HL-60 (cell line): ENCODE measurements at places on chromosomes 5 and 9.

DNA sequence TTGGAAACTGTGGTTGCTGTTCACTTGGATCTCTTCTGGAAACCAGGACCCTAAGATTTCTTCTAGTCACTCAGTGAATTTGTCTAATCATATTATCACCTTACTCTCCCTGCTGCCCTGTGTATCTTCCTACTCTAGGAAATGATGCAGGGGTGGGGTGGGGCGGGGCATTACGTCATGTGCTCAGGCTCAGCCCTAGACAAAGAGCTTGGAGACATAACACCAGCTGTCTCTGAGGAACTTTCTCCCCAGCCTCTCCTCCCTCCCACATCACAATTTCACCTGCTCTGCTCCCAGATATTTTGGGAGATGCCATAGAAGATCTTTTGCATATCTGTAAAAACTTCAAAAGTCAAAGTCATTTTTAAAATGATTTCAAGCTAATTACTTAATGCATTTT, 470.4 kb downstream of the ZSWIM6 start:
- no peak for DNase-seq

DNA sequence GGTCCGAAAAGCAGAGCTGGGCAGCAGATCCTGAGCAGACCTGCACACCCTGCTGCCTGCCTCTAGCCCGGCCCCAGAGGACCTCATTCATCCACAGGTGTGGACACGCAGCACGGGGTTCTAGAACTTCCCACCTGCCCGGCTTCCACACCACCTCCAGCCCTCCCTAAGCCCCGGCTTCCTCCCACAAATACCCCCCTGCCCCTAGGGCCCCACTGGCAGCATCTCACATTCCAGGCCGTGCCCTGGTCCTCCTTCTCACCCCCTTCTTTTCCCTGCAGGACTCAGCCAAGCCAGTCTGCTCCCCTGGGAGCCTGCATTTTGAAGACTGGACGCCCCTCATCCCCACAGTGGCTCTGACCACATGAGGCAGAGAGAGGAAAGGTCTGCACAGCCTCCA, 138.9 kb downstream of the ADAMTS2 start:
- DNase-seq, result no peak

GRCh38 chr5:13339093-13339492, 605.4 kb downstream of the DNAH5 start:
- DNase-seq, result no peak

DNA sequence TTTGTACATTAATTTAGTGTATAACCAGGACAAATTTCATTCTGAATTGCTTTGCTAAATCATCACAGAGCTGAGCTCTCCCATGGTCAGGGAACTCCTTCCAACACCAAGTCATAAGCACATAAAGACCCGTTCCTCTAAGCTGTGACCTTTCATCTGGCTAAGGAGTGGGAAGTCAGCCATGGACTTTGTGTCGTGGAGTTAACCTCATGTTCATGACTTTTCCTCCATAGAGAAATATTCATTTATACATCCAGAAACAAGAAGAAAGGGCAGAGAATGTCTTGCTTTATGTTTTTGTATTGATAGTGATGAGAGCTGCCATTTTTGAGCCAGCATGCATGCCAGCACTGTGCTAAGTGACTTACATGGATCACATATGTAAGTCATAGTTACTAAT, 97.5 kb downstream of the INIP start:
- DNase-seq, result no peak

- no peak for DNase-seq
Measured at GRCh38 chr5:59238126-59238902, 655.2 kb downstream of the PDE4D start.

DNA sequence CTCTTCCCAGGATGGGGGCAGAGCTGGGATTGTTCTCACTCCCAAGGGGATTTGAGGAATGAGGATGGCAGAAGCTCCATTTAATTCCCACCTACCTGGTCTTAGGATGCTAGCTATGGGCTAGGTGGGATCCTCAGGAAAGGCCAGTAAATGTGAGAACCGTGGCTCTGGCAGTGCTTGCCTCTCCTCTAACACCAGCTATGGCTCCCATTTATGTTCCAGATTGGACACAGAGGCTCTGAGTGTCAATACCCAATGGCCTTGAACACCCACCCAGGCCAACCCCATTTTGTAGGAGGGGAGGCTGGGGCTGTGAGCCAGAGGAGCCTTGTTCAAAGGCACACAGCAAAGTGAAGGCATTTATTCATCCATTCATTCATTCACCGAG, 10.2 kb upstream of the DAB2IP start:
- no peak for DNase-seq

DNA sequence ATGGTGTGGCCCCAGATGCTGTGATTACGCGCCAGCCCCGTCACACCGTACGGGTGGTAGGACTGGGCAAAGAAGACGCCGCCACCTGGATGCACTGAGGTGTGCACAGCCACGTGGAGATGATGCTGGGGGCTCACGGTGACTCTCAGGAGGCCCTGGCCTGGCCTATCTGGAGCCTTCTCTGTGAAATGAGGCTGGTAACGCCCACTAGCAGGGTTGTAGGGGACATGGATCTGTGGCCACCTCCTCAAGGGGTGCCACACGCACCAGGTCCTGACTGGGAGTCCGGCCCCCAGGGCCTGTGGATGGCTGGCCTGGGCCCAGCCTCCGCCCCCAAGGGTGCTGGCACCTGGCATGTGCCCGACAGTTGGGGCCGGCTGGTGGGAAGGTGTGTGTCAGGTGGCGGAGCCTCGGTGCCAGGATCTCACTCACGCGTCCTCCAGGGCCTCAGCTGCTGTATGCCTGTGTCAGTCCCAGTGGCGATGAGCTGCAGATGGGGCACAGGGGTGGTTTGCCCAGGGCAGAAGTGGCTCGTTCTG, 32.4 kb downstream of the NEK6 start:
- DNase-seq, result no peak

- no peak for DNase-seq
Measured at GRCh38 chr5:76696251-76696650, 19.7 kb upstream of the F2R start.

DNA sequence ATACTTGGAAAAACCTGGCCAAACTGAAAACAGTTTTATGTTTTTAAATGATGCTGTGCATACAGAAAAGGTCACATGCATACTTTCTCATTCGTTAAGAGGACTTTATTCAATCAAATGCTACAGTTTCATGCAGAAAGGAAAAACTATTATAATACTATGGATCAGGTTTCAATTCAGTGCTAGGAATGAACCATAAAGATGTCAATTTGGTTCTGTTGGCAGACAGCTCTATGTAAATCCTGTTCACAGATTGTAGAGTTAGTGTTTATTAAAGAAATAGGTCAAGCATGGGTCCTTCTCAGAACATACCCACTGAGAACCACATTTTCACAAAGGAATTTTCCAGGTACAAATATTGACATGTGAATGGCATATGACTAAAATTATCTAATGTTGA, 57.1 kb downstream of the RETREG1 start:
- no peak for DNase-seq

- DNase-seq, result no peak
Measured at GRCh38 chr9:137269231-137269772, 8.2 kb upstream of the TOR4A start.

GRCh38 chr5:34656700-34657273, 659 bp downstream of the RAI14 start:
- DNase-seq, result no peak

DNA sequence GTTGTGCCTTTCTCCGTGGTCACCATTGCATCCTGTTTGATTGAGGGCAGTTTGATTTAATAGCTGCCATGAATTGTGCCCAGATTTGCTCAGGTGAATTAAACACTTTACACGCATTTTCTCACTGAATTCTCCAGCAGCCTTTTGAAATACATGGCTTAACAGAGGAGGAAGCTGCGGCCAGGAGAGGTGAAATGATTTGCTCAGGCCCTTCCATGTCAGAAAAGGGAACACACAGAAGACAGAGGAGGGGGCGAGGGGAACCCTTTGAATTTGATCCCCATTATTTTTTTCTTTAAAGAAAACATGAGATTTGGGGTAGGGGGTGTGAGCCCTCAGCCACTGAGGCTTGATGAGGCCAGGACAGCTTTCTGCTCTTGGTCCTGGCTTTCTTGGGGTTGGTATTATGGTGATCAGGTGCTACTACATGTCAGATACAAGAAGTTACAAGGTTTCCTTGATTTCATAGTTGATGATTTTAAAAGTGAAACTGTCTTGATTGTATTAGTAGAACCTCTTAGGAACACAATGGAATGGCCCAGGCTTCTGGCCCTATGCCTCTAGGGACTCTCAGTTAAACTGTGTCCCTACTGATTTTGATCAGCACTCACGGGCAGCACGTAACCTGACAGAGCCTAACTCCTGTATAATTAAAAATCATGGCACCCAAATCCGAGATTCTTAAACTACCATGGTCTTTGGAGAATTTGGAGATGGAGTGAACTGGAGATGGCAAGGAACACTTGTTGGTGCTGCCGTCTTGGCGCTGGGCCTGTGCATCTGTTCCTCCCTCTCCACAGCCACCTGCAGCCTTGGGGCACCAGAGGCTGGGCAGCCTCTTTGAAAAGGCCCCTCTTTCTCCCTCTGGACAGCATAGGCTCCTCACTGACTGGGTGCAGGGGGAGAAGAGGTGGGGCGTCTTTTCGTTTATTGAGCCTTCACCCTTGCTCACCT, 107.9 kb downstream of the TRIO start:
- no peak for DNase-seq

- DNase-seq, result no peak
Measured at GRCh38 chr5:140103154-140103553, 10.8 kb upstream of the PURA start.

- no peak for DNase-seq
Measured at GRCh38 chr5:67875601-67876000, 340.0 kb upstream of the PIK3R1 start.

- no peak for DNase-seq
Measured at GRCh38 chr5:87398981-87399614, 13.6 kb downstream of the CCNH start.

- DNase-seq, result no peak
Measured at GRCh38 chr5:24161559-24161958, 483.2 kb downstream of the CDH10 start.

GRCh38 chr5:52767766-52768480, 19.8 kb upstream of the ITGA1 start:
- no peak for DNase-seq

DNA sequence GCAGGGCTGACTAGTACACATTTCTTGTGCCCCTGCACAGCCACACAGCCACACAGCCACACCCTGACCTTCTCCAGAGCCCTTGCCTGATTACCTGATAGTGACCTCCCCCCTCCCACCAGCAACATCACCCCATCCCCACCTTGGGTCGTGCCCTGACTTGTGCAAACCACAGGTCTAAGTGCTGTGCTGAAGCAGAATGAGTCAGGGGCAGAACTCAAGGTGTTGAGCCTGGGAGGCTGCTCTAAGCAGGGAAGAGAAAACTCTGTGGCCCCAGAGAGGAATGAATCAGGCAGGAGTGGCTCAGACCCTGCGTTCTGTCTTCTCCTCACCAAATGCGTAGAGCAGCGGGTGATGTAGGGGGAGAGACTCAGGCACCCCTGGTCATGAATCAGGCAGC, 24.3 kb upstream of the FAT2 start:
- DNase-seq, result no peak

DNA sequence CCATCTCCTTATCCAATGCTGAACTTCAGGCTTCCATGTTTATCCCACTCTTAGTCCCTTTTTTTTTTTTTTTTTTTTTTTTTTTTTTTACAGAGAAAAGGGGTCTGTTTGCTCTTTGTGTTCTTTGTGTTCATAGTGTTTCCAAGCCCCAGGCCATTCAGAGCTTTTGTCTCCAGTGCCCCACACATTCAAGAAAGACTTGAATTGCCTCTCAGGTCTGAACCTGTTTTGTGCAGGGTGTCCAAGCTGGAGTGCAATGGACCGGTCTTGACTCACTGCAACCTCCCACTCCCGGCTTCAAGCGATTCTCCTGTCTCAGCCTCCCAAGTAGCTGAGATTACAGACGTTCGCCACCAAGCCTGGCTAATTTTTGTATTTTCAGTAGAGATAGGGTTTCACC, 191.2 kb downstream of the PALM2AKAP2 start:
- DNase-seq, result no peak

GRCh38 chr5:77629509-77630113, 8.9 kb downstream of the OTP start:
- DNase-seq, result no peak

GRCh38 chr9:16241231-16241630, 629.2 kb downstream of the BNC2 start:
- no peak for DNase-seq

- no peak for DNase-seq
Measured at GRCh38 chr5:9820691-9821449, 190.7 kb upstream of the TAS2R1 start.

DNA sequence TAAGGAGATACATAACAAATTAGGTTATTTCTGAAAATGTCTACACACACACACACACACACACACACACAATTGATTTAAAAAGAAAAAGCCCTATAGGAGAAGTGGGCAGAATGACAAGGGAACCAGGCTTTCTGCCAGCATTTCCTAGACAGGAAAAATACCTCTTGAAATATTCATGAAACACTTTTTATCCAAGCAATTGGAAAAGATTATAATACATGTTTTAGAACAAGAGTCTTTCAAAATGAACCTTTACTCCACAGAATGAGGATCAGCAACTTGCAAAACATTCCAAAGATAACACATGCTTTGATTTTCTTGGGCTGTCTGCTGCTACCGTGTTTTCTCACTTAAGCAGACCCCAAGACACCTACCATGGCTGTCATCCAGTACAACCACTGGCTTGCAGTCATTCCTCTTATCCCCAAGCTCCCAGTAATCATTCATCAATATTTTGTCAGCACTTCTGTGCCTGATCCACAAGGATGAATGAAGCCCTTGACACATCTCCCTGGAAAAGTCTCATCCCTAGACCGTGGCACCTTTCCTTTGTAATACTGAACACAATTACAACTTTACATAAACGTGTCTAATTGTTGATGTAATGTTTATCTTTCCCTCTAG, 717.1 kb upstream of the ZNF608 start:
- DNase-seq, result no peak

DNA sequence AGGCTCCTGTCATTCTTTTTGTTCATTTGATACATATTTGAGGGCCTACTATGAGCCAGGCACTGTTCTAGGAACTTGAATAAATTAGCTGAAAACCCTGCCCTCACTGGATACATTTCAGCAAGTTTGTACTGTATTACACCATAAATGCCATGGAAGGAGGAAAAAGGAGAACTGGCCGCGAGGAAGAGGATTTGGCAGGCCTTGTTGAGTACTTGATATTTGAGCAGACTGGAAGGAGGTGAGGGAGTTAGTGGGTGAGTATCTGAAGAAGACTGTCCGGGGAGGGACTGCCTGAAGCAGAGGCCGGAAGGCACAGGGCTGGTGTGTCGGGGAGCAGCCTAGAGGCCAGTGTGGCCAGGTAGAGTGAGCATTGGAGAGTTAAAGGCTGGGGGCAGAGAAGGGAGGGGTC, 4.5 kb downstream of the SNX30 start:
- DNase-seq, result peak; percentile 65

GRCh38 chr9:27227192-27227591, 69.8 kb downstream of the EQTN start:
- DNase-seq, result no peak

DNA sequence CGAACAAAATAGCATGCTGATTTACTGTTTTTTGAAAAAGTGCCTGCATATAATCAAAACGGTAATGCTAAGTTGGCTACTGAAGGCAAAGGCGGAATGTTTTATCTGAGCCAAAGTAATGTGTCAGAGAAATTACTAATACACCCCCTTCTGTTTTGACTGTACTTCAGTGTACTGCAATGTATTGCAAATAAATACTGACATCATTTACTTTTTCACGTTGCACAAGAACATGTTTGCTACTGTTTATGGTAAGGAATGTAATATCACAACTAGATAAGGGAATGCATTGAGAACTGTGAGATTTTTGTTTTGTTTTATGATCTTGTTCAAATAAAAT, 813 bp upstream of the AGTPBP1 start:
- DNase-seq, result peak; percentile 56
